ENCODE measurements at places on chromosomes 6 and 20. TPM values are rescaled to one million over a fixed set of nuclear protein-coding genes. Genes with fewer than 3 reads are reported as not detected.

- no peak overlapping the region for H3K27ac ChIP-seq
- H3K4me3 ChIP-seq: no peak overlapping the region
- H3K27me3 ChIP-seq: peaks cover 5% of the 10 kb centered on the region
- H3K4me1 ChIP-seq: no peaks in the 10 kb centered on the region
- DNase-seq: no peak
- no peaks in the 10 kb centered on the region for H3K36me3 ChIP-seq
Measured at GRCh38 chr20:63072991-63073737, 66.4 kb upstream of the BHLHE23 start.

- no peak overlapping the region for H3K27ac ChIP-seq
- no peaks in the 10 kb centered on the region for H3K36me3 ChIP-seq
- no peak overlapping the region for H3K4me3 ChIP-seq
- DNase-seq: no peak
- H3K4me1 ChIP-seq: peaks cover 20% of the 10 kb centered on the region
Measured at GRCh38 chr6:70954750-70955149, 2.1 kb downstream of the B3GAT2 start.

- no peak for DNase-seq
- H3K27ac ChIP-seq: no peak overlapping the region
- no peak overlapping the region for H3K4me3 ChIP-seq
- H3K27me3 ChIP-seq: no peaks in the 10 kb centered on the region
- H3K4me1 ChIP-seq: no peaks in the 10 kb centered on the region
- no peaks in the 10 kb centered on the region for H3K36me3 ChIP-seq
Measured at GRCh38 chr6:84618046-84618752, 146.2 kb downstream of the TBX18 start.

- no peak overlapping the region for H3K27ac ChIP-seq
- H3K27me3 ChIP-seq: no peaks in the 10 kb centered on the region
- H3K4me3 ChIP-seq: no peak overlapping the region
- no peaks in the 10 kb centered on the region for H3K36me3 ChIP-seq
- no peak for DNase-seq
- H3K4me1 ChIP-seq: peaks cover 2% of the 10 kb centered on the region
Measured at GRCh38 chr20:51422514-51423289, 119.8 kb downstream of the NFATC2 start.

LTB gene
- 0.78 TPM for total RNA-seq

Data from body of pancreas (tissue), 4 donors.